ENCODE measurements at places on chromosomes 3 and 15.

DNA sequence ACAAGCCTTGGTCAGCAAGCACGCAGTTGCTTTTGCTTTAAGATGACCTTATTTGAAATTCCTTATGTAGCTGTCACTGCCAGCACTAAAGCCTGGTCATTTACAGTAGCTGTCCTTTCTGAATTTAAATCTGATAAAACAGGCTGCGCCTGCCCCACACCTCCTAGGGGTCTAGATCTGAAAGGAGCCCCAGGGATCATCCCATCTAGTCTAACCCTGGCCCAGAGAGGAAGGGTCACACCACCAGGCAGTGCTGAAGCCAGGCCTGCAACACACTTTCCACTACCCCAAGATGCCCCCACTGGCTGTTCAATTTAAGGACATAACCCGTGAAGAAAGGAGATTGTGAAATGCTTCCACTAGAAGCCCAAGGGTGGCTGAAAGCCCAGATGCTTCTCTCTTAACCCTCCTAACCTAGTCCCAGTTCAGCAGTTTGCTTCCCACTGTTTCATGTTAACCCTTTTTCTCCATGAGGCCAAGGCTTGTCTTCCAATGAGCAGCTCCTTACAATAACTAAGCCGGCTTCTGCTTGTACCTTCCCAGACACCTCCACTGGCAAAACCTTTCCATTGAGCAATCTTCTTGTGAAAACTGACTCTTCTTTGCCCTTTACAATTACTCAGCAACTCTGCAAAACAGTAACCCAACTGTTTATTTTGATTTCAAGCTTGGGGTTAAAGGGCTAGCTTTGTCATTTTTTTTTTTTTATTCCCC, 198.9 kb upstream of the LPP start:
- DNase-seq = no peak

- no peak for DNase-seq
Measured at GRCh38 chr3:59845386-59845785, 795.6 kb upstream of the CFAP20DC start.

GRCh38 chr15:43538091-43538490, 20.7 kb downstream of the MAP1A start:
- no peak for DNase-seq

DNA sequence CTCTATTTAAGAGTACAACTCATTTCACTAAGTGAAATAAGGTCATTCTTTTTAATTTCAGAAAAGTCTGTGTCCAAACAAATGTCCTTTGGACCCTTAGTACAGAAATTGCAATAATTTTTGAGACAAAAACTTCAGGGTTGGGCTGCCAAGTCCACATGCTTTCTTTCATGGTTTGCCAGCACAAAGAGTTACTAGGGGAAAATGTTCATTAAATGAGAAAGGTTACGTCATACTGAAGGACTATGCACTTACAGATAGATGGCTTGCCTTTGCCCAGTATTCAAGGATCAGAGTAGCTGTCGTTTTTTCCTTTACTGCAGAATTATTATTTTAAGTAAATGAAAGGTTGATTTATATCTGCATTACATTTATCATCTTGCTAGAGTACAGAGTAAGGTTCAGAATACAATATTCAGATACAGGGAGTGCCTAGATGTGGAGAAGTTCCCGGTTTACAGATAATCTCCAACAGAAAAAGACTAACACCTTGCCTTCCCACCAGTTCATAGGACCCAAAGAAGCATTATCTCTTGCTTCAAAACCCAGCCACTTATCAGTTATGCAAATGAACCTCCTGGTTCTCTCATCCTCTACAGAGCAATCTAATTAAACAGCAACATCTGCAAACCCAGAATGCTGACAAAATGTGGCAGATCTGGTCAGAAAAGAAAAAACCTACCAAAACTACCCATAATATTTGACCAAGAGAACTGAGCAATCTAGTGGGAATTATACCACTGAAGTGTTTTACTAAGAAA, 179.3 kb downstream of the FRMD5 start:
- no peak for DNase-seq

DNA sequence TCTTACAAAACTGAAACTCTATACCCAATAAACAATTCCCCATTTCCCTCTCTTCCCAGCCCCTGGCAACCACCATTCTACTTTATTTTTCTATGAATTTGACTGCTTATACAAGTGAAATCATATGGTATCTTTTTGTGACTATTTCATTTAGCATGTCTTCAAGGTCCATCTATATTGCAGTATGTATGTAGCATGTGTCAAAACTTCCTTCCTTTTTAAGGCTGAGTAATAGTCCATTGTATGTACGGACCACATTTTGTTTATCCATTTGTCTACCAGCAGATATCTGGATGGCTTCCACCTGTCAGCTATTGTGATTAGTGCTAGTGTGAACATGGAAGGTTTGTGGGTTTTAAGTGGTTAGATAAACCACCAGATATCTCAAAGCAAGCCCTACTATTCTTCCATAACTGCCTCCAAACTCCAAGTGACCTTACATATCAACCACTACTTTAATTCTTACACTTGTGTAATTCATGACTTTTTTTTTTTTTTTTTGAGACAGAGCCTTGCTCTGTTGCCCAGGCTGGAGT, 134.7 kb downstream of the TMCC1 start:
- no peak for DNase-seq

DNA sequence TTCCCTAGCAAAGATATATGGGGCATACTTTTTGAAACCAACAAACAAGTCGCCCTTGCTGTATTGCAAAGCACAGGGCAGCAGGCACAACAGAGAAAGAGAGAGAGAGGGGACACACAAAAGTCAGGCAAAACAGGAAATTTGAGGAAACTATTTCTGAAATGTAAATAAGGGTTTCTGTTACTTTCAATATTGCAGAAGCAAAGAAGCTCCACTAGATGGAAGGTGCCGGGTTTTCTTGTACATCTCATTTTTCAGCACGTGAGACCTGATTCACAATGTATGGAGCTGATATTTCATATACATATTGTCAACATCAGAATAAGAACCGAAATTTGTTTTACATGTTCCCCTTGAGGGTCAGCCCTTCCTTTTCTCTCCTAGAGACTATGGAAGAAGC, 127.4 kb downstream of the FOXP1 start:
- no peak for DNase-seq

DNA sequence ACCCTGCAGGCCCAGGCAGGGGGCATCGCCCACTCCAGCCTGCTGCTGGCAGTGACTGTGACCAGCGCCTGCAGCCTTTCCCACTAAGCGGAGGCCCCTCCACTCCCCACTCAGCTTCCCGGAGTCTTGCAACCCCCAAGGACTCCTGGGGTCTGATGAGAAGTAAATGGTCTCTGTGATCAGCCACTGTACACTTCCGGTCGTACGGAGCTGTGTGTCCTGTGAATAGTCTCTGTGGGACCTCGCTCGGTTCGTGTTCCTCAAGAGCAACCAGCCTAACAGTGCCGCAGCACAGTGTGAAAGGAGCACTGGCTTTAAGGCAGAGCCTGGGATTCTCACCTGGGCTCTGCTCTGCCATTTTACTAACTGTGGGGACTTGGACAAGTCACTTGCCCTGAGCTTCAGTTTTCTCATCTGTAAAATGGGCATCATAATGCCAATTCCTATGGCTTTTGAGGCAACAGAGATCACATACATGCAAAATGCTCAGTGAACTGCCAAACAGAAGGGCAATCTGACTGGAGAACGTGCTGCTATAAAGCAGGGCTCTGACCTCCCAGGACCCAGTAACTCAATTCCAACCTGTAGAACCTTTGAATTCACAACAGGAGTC, 26.7 kb downstream of the TMEM43 start:
- no peak for DNase-seq

DNA sequence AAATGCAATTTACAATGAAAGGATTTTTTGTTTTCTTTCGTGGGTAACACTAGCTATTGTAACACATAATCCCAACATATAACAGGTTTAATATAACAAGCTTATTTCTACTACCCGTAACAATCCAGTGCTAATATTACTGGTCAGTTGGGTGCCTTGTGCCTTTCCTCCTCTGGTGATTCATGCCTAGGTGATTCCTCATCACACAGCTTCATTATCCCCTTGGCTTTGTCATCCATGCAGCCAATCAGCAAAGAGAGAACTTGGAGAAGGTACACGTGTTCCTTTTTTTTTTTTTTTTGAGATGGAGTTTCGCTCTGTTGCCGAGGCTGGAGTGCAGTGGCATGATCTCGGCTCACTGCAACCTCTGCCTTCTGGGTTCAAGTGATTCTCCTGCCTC, 30.7 kb downstream of the CHST14 start:
- DNase-seq = no peak

GRCh38 chr15:73950479-73950830, 24.2 kb downstream of the LOXL1 start:
- no peak for DNase-seq

DNA sequence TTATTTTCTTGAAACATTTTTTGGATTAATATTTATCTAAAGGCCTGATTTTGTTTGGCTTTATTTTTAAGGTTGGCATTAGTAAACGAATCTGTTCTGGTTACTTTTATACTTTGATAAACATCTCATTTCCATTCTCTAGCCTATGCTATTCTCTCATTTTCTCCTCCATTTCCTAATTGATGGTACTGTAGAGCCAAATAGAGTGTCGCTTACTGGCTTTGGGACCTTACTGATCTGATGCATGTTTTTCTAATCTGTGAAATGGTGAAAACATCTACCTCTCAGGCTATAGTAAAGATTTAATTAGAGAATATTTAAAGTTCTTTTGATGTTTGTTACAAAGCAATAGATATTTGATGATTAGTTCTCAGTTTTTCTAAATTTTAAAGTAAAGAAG, 1.6 kb downstream of the LNP1 start:
- no peak for DNase-seq

DNA sequence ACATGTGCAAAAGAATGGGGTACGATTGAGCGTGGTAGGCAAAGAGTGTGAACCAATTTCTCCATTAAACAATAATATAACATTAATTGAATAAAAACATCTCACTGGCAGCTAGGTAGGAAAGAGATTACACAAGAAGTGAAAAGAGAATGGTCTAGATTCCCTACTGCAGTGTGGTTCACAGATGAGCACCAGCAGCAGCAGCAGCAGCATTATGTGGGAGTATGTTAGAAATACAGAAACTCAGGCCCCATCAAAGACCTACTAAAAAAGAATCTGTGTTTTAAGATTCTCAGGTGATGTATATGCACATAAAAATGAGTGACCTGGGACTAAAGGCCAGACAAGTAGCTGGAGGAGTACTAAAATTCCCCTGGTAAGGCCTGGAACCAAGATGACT, 118.2 kb downstream of the ADAM10 start:
- DNase-seq = no peak

GRCh38 chr3:45515999-45516725, 78.4 kb upstream of the LIMD1 start:
- peak; percentile 10 for DNase-seq

DNA sequence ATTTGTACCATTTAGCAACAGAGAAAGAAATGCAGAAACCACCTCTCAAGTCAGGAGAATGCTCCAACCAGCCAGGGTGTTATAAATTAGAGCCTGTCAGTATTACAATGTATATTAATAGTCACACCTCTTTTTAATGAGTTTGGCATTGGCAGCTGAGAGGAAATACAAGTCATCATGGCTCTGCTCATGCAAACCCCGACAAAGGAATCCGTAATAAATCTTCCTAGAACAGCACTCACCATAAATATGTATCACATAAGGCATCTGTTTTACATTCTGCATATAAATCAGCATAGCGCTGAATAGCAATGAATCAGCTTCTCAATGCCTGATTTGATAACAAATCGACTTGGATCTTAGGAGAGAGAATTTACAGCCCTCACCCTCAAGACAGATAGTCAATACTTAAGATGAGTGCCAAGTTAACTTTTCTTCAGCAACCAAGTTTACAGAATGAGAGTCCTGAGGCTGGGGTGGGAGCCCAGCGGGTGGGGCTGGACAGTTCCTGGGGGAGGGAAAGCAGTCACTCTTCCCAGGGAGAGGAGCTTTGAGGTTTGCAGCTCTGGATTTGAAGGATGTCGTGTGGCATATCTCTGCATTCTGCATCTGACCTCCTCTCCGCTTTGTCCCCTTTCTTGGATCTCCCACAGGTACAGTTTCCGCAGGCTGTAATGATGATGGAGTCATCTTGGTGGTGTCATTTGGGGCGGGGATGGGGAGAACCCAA, 1034.4 kb upstream of the NR2F2 start:
- no peak for DNase-seq

DNA sequence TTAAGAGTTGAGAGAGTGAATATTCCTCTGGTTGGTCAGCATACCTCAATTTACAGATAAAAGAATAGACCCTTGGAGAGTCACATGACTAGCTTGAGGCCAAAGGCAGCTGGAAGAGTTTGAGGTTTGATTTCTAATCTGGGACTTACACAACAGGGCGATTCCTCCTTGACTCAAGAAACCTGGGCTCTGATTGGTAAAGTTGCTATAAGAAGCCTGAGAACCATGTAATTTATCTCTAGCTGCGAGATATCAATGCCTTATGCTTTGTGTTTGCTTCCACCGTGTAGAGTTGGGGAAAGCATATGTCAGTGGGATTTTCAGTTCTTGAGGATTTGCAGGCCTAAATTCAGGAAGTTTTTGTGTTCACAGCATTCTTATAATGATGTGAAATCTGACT, 206.0 kb downstream of the KLHL25 start:
- DNase-seq = no peak

GRCh38 chr15:59116141-59116540, 11.2 kb downstream of the CCNB2 start:
- no peak for DNase-seq

DNA sequence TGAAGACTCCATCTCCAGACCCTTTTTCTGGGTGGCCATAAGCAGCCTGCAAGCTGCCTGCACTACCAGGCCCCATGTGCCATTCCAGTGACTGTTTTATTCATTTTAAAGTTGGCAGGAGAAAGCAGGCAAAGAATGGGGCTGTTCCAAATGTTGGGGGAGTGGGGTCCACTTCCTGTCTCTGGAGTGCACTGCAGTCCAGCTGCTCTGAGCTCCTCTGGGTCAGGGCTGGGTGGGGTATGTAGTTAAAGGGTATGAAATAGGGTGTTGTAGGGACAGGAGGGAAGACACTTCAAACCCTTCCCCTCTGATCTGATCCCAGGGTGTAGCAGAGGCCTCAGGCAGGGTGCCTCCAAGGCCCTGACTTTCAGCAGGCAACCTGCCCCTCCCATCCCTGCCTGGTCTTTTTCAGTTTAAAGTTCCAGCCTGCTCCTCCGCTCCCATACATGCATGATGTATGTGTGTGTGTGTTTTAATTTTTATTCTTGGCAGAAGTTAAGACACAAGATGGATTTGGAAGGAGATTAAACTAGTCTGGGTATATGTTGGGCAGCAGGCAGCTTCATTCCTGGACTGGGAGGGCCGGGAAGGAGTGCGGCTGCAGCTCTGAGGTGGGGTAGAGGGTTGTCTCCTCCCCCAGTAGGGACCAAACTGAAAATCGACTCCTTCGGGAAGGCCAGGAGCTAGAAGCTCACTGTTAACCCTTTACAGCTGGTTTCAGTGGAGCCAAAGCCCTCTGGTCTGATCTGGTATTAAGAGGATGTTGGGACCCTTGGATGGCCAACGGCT, 17.3 kb downstream of the BOC start:
- DNase-seq = no peak

Data from Ammon's horn (tissue), 1 donor.